ENCODE measurements at places on chromosomes 6 and 20.
A peak's percentile ranks its signal among the peaks of the same experiment; 100 is the strongest.

GRCh38 chr20:5078399-5078958 is 41.3 kb downstream of the PCNA start:
- DNase-seq = peak; percentile 58

GRCh38 chr6:158067436-158068015 is 85.9 kb downstream of the SYNJ2 start:
- DNase-seq = no peak

- DNase-seq = no peak
Observed at GRCh38 chr20:49558826-49559225, 9.1 kb downstream of the PTGIS start.

GRCh38 chr6:170083236-170084051 is 207.4 kb downstream of the DLL1 start:
- DNase-seq = no peak

DNA sequence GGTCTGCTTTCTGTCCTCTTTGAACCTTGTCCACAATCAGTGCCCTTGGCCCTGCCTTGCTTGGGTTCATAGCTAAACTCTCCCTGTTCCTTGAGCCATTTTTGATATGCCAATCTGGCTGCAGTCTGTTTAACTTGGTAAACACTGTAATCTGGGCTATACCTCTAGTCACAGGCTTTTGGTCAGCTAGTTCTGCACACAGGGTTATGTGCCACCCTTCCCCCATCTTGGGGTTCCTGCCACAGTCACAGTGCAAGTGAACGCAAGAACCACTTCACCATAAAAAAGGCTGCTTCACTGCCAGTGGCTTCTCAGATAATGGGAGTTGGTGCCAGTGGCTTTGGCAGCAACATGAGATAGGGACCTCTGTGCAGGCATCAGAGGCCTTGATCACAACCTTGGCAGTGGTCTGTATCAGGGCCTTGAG is 10.9 kb upstream of the ATRN start:
- no peak for DNase-seq

DNA sequence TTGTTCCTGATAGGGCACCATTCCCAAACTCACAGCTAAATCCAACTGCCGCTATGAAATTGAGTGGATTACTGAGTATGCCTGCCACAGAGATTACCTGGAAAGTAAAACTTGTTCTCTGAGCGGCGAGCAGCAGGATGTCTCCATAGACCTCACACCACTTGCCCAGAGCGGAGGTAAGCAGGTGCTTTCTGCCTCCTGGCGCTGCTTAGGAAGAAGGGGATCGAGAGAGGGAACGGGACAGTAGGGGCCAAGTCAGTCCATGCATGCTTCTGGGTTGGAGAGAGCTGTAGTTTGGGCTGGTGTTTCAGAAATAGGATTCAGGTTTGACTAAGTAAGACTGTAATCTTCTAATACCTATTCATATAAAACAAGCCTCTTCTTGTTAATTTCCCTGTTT is 63.7 kb downstream of the IGF2R start:
- DNase-seq = no peak

DNA sequence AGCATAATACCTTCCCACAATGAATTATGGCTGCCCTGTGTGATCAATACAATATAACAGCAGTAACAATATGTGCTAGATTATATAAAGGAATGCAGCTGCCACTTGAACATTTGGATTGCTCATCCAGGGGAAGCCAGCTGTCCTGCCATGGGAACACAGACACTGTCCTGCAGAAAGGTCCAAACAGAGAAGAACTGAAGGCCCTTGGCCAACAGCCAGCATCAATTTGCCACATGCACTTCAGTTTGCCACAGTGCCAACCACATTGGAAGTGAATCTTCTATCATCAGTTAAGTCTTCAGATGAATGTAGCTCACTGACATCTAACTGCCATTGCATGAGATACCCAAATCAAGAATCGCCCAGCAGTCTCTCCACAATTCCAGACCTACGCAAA is 332.4 kb downstream of the PRKN start:
- no peak for DNase-seq

- DNase-seq = no peak
Observed at GRCh38 chr20:32524829-32525501, 60.2 kb downstream of the NOL4L start.

DNA sequence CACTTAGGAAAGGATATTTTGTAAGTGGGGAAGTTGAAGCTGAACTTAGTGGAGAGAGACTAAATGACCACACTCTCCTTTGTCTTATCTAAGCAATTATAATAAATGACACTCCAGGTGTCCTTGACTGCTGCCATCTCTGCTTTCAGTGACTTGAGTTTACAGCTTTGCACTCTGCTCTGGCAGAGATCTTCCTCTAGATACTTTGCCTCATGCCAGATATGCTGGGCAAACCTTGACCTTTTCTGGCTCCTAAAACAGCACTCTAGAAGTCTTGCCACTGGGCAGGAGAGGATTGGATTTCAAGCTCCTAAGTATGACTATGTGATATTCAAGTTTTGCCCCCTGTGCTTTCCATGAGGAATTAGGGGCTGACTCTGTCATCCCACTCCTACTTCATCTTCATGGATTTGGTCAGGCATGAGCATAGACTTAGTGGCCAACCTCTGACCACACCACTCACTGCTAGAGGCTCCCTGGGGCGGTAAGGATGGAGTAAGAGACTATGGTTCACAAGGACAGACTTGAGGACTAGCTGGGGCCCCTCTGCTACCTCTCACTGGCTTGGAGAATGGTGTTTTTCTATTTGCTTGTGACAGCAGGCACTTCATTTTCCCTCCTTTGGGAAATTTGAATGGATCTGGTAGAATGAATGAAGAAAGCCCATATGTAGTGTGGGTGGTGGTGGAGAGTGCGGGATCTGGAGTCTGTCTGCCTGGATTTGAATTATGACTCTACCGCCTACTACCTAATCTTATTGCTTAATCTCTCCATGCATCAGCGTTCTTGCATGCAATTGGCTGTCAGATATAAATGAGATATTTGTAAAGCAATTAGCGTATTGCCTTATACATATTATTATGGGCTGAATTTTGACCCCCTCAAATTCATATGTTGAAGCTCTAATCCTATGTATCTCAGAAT is 191.4 kb downstream of the REV3L start:
- DNase-seq = no peak

DNA sequence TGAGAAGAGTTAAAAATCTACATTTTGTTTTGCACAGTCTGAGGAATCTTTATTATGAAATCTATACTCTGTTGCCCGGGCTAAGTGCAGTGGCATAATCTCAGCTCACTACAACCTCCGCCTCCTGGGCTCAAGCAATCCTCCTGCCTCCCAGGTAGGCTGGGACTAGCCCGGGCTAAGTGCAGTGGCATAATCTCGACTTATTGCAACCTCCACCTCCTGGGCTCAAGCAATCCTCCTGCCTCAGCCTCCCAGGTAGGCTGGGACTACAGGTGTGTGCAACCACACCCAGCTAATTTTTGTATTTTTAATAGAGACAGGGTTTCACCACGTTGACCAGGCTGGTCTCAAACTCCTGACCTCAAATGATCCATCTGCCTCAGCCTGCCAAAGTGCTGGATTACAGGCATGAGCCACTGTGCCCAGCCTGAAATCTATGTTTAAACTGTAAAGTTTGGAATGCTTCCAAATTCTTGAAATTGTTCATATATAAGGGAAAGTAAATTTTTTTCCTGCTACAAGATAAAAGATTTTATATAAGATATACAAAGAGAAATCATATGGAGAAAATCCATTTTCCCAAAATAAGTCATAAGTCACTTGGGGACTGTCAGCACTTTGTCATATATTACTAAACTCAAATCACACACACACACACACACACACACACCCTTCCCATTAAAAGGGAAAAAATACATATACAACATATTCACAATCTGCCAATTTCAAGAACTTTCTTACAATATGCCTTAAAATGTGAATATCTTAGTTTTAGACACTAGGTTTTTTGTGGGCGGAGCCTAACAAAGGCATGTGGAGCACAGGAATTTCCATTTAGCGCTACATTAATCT is 19.4 kb downstream of the PTPRK start:
- no peak for DNase-seq

GRCh38 chr20:33188421-33188820 is 20.5 kb downstream of the BPIFA2 start:
- no peak for DNase-seq

GRCh38 chr20:44017905-44018258 is 103.2 kb downstream of the TOX2 start:
- no peak for DNase-seq

GRCh38 chr6:19035461-19036195 is 648.5 kb downstream of the RNF144B start:
- DNase-seq = no peak

DNA sequence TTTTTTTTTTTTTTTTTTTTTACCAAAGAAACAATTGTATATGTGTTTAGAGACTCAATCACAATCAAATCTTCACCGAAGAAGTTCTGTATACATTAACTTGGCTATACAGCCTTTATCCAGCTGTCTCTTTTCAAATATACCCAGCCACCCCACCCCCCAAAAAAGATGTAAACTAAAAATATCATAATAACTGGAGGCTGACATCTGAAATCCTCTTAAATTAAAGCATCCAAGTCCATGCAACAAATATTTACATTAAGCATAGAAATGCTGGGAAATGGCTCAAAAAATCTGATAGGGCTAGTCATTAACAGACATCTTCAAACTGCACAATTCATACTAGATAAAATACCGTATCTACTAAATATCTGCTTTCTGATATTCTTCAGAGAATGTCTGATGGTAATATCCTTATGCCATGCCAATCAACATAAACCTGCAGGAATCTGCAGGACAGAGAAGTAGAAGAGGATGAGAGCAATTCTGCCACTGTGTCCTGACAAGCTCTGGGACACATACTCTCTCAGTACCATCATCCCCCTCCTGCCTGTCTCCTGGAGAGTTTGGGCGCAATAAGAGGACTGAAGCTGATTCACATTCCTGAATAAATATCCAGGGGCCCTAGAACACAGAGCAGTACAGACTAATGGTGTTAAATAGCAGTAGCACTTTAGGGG is 152.4 kb downstream of the KIF6 start:
- no peak for DNase-seq

GRCh38 chr20:45094201-45094600 is 6.7 kb downstream of the KCNS1 start:
- DNase-seq = no peak

GRCh38 chr20:34705397-34706301 is 1.5 kb downstream of the TP53INP2 start:
- no peak for DNase-seq

GRCh38 chr20:17654649-17655285 is 27.3 kb downstream of the RRBP1 start:
- DNase-seq = no peak

DNA sequence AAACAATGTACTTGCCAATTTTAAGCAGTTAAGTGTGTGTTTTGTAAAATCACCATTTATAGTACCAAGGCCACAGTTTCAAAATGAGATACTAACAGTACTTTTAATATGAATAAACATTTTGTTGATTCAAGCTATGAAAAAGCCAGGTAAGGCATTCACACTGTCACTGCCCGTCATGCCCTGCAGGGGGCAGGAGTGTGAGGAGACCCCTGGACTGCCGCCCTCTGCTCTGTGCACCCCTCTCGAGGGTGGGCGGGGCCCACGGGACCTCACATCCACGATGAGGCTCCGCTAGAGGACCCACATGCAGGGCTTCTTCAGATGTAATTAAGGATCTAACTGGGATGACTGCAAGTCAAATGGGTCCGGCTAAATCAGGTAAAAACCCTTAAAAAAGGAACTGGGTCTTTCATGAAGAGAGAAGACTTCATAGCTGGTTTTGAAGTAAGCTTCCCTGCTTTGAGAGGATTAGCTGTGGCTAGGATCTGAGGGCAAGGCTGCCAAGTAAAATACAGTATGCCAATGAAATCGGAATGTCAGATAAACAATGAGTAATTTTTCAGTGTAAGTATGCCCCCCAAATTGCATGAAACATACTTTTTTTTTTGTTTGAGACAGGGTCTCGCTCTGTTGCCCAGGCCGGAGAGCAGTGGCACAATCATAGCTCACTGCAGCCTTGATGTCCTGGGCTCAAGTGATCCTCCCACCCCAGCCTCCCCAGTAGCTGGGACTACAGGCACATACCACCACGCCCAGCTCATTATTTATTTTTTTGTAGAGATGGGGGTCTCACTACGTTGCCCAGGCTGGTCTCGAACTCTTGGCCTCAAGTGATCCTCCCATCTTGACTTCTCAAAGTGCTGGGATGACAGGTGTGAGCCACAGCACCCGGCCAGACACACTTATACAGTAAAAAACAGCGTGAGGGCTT is 18.7 kb downstream of the DIDO1 start:
- no peak for DNase-seq

DNA sequence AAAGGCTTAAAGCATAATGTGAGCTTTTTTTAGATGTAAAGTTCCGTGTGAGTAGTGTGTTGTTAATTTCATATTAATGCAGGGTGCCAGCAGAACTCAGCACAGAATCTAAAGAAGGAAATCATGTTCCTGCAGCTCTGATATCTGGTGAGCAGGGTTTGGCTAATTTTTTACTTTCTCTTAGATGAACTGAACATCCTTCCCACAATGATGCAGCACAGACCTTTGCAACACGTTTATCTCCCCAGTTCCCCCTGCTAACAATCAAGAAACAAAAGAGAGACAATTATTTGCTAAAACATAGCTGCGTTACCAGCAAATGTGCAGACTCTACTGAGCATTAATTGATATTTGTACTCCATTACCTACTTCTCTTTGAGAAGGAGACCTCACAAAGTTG is 39.1 kb upstream of the ATXN1 start:
- DNase-seq = no peak

DNA sequence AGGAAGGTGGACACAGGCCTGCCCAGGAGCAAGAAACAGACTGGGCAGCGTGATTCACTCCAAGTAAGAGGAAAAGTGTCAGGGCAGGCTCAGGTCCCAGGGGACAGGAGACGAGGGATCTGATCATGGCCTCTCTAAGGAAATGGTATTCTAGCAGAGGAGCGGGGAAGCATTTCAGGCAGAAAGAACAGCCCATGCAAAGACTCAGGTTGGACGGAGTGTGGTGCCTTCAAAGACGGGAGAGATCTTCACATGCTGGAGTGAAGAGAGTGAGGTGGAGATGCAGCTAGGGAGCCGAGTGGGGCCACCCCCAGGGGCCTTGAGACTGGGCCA is 161.1 kb downstream of the SYCP2 start:
- no peak for DNase-seq

DNA sequence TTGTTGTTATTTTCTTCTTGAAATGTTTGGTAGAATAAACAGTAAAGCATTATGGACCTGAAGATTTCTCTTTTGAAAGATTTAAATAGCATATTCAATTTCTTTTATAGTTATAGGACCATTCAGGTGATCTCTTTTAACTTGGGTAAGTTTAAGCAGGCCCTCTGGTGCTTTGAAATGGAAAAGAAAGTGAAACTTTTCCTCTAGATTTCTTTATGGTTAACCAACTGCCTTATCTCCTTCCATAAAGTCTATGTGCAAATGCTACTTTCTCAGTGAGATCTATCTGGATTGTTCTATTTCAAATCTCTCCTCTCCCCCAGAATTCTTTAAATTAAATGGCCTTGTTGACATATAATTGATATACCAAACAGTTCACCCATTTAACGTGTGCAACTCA is 54.0 kb downstream of the PHACTR2 start:
- DNase-seq = no peak
